ENCODE measurements at places on chromosomes 1 and 21.

DNA sequence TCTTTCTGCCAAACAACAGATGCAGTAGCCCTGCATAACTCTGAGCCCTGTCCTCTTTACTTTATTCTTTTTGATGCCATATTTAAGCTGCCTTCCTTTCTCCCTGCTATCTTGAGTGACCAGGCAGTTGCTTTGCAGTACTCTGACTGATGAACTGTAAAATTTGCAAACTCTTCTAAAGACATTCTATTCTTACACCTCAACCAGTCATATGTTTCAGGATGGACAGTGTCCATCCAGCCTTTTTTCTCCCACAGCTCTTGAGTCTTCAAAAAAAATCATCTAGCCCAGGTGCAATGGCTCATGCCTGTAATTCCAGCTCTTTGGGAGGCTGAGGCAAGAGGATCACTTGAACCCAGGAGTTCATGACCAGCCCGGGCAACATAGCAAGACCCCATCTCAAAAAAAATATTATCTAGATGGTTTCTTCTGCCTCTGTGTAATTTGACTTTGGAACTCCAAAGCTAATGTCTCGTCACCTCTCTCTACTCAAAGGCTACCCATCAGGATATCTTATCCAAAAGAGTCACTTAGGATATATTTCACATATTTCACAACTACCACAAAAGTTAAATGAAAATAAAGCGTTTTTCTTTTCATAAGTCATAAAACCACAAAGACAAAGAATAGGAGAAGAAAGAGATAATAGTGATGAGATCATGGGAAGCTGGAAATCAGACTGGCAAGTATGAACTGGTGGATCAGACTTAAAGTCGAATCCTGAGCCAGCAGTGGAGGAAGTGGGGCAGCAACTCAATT, 54.6 kb upstream of the IPO9 start:
- H3K4me3 ChIP-seq, result no peak overlapping the region
- no peaks in the 10 kb centered on the region for H3K36me3 ChIP-seq
- no peaks in the 10 kb centered on the region for H3K27me3 ChIP-seq
- no peak for DNase-seq
- H3K27ac ChIP-seq, result no peak overlapping the region

- DNase-seq, result no peak
- H3K4me1 ChIP-seq, result peaks cover 39% of the 10 kb centered on the region
- H3K27me3 ChIP-seq, result no peaks in the 10 kb centered on the region
- H3K4me3 ChIP-seq, result no peak overlapping the region
- H3K27ac ChIP-seq, result peak overlapping the region; percentile 61
These were observed 24.7 kb upstream of the ATP5PO start for GRCh38 chr21:33940164-33940880.

DNA sequence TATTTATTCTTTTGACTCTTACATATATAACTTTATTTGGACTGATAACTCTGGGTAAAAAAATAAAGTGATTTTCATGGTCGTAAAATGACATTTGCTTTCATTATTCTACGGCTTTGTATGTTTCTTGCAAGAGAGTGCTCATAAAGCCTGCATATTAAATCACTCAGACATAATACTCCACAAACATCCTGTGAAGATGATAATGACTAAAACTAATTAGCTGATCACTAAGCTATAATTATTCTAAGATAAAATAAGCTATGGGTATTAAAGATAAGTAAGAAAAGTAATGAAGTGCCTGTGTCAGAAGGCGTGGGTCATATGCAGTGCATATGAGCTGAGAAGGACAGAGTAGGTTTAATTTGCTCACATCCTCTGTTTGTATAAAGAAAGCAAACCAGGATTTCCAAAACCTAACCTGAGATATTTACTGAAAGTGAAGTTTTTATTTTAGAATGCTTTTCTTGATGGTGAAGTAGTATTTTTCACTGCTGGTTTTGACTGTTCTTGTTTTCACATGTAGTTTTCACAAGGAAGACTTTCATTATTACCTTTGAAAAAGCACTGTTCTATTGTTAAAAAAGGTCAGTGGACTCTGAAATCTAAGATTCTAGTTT, 278.8 kb downstream of the AMY1C start:
- H3K4me3 ChIP-seq, result no peak overlapping the region
- no peaks in the 10 kb centered on the region for H3K4me1 ChIP-seq
- H3K27ac ChIP-seq, result no peak overlapping the region
- DNase-seq, result no peak

GRCh38 chr1:66237722-66238479, 296.1 kb upstream of the SGIP1 start:
- H3K4me3 ChIP-seq, result no peak overlapping the region
- H3K36me3 ChIP-seq, result no peaks in the 10 kb centered on the region
- no peaks in the 10 kb centered on the region for H3K27me3 ChIP-seq
- peaks cover 7% of the 10 kb centered on the region for H3K4me1 ChIP-seq
- no peak overlapping the region for H3K27ac ChIP-seq
- no peak for DNase-seq

- no peaks in the 10 kb centered on the region for H3K4me1 ChIP-seq
- H3K36me3 ChIP-seq, result peaks cover 3% of the 10 kb centered on the region
- no peaks in the 10 kb centered on the region for H3K27me3 ChIP-seq
- no peak overlapping the region for H3K4me3 ChIP-seq
- DNase-seq, result no peak
These were observed 20.0 kb downstream of the SLC16A4 start for GRCh38 chr1:110370827-110371226.

GRCh38 chr1:67227196-67227595, 60.9 kb downstream of the IL23R start:
- no peak overlapping the region for H3K4me3 ChIP-seq
- H3K4me1 ChIP-seq, result peaks cover 8% of the 10 kb centered on the region
- no peaks in the 10 kb centered on the region for H3K36me3 ChIP-seq
- H3K27me3 ChIP-seq, result no peaks in the 10 kb centered on the region
- H3K27ac ChIP-seq, result peak overlapping the region; percentile 67
- no peak for DNase-seq

GRCh38 chr1:160756849-160757201, 17.8 kb downstream of the SLAMF7 start:
- H3K4me1 ChIP-seq, result peaks cover 4% of the 10 kb centered on the region
- DNase-seq, result no peak
- no peaks in the 10 kb centered on the region for H3K27me3 ChIP-seq
- no peaks in the 10 kb centered on the region for H3K36me3 ChIP-seq
- no peak overlapping the region for H3K4me3 ChIP-seq

DNA sequence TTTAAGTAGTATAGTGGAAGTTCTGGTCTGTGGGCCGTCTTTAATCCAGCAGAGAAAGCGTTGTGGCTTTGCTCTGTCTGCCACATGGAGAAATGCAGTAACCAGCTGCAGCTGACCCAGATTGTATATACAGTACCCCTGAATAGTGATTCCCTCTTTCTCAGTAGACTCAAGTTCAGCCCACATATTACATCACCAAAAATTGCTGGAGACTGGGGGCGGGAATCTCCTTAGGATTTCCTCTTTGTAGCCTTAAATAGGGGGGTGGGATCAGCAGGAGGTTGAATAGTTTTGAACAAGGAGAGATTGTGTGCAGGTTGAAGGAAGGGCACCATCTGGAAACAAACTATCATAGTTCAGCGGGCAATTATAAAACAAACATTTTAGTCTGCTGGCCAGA, at the start of gene ANGPTL1:
TSS of gene ANGPTL1 (minus strand) at position 134 of the 400 bp plus-strand sequence. CDS start 5,301 bp downstream, outside the sequence.
- no peak for DNase-seq
- no peaks in the 10 kb centered on the region for H3K27me3 ChIP-seq
- H3K36me3 ChIP-seq, result no peaks in the 10 kb centered on the region

DNA sequence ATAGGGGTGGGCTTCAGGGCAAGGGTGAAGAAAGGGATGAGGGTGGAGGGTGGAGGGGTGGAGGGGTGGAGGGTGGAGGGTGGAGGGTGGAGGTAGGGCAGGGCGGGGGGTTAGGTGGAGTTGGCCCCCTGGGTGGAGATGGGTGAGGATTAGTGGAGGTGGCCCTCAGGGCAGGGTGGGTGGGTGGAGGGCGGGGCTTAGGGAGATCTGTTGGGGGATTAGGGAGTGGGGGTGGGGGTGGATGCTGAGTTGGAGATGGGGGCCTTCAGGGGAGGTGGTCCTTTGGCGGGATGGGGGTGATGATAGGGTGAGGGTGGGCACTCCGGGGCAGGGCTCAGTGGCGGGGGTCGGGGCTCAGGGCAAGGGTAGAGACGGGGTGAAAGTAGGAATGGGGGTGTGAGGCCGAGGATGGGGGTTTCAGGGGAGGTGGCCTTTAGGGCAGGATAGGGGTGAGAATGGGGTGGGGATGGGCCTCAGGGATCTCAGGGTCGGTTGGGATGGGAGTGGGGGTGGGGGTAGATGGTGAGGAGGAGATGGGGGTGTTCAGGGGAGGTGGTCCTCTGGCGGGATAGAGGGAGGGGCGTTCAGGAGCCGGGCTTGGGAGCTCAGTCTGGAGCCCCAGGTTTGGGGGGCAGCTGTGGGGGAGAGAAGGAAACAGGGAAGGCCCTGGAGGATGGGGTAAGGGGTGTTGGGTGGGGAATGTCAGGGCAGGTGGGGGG, 800 bp upstream of the DNMT3L start:
- H3K4me3 ChIP-seq, result no peak overlapping the region
- no peaks in the 10 kb centered on the region for H3K4me1 ChIP-seq
- no peak for DNase-seq
- no peak overlapping the region for H3K27ac ChIP-seq
- peaks cover 40% of the 10 kb centered on the region for H3K27me3 ChIP-seq
- H3K36me3 ChIP-seq, result no peaks in the 10 kb centered on the region

GRCh38 chr21:35343046-35343819, 294.1 kb upstream of the RUNX1 start:
- no peak overlapping the region for H3K27ac ChIP-seq
- H3K4me1 ChIP-seq, result no peaks in the 10 kb centered on the region
- no peak overlapping the region for H3K4me3 ChIP-seq
- H3K36me3 ChIP-seq, result no peaks in the 10 kb centered on the region

DNA sequence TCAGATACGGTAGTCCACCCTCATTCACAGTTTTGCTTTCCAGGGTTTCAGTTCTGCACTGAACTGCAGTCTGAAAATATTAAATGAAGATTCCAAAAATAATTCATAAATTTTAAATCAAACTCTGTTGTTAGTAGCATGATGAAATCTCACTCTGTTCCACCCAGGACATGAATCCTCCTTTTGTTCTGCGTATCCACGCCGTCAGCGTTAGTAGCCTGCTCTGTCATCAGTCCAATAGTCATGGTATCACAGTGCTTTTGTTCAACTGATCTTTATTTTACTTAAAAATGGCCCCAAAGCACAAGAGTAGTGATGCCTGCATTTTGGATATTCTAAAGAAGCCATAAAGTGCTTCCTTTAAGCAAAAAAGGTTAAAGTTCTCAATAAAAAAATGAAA, 23.9 kb downstream of the CHD1L start:
- no peak overlapping the region for H3K4me3 ChIP-seq
- peaks cover 3% of the 10 kb centered on the region for H3K36me3 ChIP-seq
- H3K27me3 ChIP-seq, result no peaks in the 10 kb centered on the region
- DNase-seq, result no peak
- no peak overlapping the region for H3K27ac ChIP-seq

- peaks cover 10% of the 10 kb centered on the region for H3K4me1 ChIP-seq
- no peak overlapping the region for H3K27ac ChIP-seq
- H3K36me3 ChIP-seq, result no peaks in the 10 kb centered on the region
- DNase-seq, result no peak
- no peak overlapping the region for H3K4me3 ChIP-seq
These were observed 19.7 kb downstream of the CDK18 start for GRCh38 chr1:205523891-205524793.

DNA sequence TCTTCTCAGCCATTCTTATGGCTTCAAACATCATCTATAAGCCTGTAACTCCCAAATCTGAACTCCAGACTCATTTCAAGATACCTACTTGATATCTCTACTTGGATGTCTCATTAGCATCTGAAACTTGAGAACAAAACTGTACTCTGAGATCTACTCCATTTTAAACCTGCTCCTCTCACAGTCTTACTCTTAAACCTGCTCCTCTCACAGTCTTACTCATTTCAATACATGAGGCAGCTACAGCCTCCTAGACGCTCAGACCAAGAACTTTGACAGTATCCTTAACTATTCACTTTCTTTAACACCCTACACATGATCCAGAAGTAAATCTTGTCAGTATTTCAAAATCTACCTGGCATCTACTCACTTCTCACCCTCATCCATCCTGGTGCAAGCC, 54.3 kb downstream of the NBPF6 start:
- H3K27me3 ChIP-seq, result no peaks in the 10 kb centered on the region
- no peaks in the 10 kb centered on the region for H3K4me1 ChIP-seq
- H3K4me3 ChIP-seq, result no peak overlapping the region
- no peak for DNase-seq
- no peak overlapping the region for H3K27ac ChIP-seq
- no peaks in the 10 kb centered on the region for H3K36me3 ChIP-seq

- H3K27me3 ChIP-seq, result no peaks in the 10 kb centered on the region
- H3K4me1 ChIP-seq, result no peaks in the 10 kb centered on the region
- no peak overlapping the region for H3K4me3 ChIP-seq
- H3K36me3 ChIP-seq, result no peaks in the 10 kb centered on the region
These were observed 13.3 kb downstream of the FCRL1 start for GRCh38 chr1:157806431-157807149.

GRCh38 chr1:164720440-164721227, 161.7 kb downstream of the PBX1 start:
- no peaks in the 10 kb centered on the region for H3K27me3 ChIP-seq
- no peak for DNase-seq
- H3K4me1 ChIP-seq, result peaks cover 23% of the 10 kb centered on the region
- H3K27ac ChIP-seq, result peak overlapping the region; percentile 42
- no peak overlapping the region for H3K4me3 ChIP-seq

DNA sequence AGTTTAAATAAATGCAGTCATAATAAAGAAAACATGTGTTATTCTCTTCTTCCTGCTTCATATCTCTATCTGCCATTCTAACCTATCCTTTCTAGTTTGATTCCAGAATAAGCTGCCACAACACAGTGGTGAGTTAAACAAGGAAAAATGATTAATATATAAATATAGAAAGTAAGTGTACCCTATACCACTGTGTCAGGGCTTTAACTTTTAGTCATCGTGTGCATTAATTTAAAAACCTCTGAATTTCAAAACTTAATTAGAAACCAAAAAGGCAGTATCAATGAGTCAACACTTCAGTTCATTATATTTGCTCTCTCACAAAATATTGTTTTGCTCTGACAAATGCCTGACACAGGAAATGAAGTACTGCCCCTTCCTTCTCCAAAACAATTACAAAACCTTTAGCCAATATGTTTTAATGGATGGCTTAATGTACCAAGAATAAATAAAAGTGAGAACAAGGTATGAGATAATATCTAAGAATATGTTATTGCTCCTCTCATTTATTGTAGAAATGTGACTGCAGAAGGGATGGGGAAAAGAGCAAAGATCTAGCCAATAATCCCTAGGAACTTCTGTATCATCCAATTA, 634.8 kb downstream of the KCNT2 start:
- no peak for DNase-seq
- no peaks in the 10 kb centered on the region for H3K27me3 ChIP-seq
- no peaks in the 10 kb centered on the region for H3K4me1 ChIP-seq
- no peaks in the 10 kb centered on the region for H3K36me3 ChIP-seq
- no peak overlapping the region for H3K27ac ChIP-seq
- H3K4me3 ChIP-seq, result no peak overlapping the region

- peaks cover 30% of the 10 kb centered on the region for H3K27me3 ChIP-seq
- H3K4me1 ChIP-seq, result no peaks in the 10 kb centered on the region
- H3K4me3 ChIP-seq, result no peak overlapping the region
- no peaks in the 10 kb centered on the region for H3K36me3 ChIP-seq
These were observed 21.2 kb downstream of the OVGP1 start for GRCh38 chr1:111406321-111406768.
